ENCODE measurements at places on chromosomes 4 and X. TPM values are rescaled to one million over a fixed set of nuclear protein-coding genes. Genes with fewer than 3 reads are reported as not detected.

FANCB gene
- total RNA-seq: 3.9 TPM

TDO2 gene
- not detected for total RNA-seq

SOX3 gene
- total RNA-seq: not detected

NDNF gene
- not detected for total RNA-seq

CT47B1 gene
- not detected for total RNA-seq

UGT2B10 gene
- total RNA-seq: not detected

PAGE2 gene
- total RNA-seq: not detected

FAM9C gene
- total RNA-seq: 0.16 TPM

ITM2A gene
- 154 TPM for total RNA-seq

ALB gene
- not detected for total RNA-seq

XPNPEP2 gene
- total RNA-seq: 0.13 TPM

FAM184B gene
- total RNA-seq: not detected

HMGN5 gene
- 2.5 TPM for total RNA-seq

MTMR8 gene
- 6.0 TPM for total RNA-seq

NSG1 gene
- 1.6 TPM for total RNA-seq

PDE6B gene
- total RNA-seq: 20.1 TPM

MAGEB2 gene
- not detected for total RNA-seq

FATE1 gene
- total RNA-seq: not detected

FGA gene
- not detected for total RNA-seq

ADGRG2 gene
- not detected for total RNA-seq

ZNF330 gene
- total RNA-seq: 47.6 TPM

MAGEA3 gene
- total RNA-seq: not detected

TAF7L gene
- not detected for total RNA-seq

FAM3A gene
- total RNA-seq: 63.7 TPM

TNIP2 gene
- 56.0 TPM for total RNA-seq

BEX2 gene
- 42.1 TPM for total RNA-seq

DMP1 gene
- not detected for total RNA-seq

CT83 gene
- not detected for total RNA-seq

GALNT7 gene
- total RNA-seq: 10.2 TPM

DYNLT3 gene
- 11.0 TPM for total RNA-seq

FOXP3 gene
- 1.8 TPM for total RNA-seq

GABRG1 gene
- not detected for total RNA-seq

NUDT11 gene
- not detected for total RNA-seq

CYBB gene
- total RNA-seq: 223 TPM

Measured in naive thymus-derived CD4-positive, alpha-beta T cell (primary cell).